ENCODE measurements at places on chromosomes 11 and 22. TPM values are rescaled to one million over a fixed set of nuclear protein-coding genes. Genes with fewer than 3 reads are reported as not detected.

DNA sequence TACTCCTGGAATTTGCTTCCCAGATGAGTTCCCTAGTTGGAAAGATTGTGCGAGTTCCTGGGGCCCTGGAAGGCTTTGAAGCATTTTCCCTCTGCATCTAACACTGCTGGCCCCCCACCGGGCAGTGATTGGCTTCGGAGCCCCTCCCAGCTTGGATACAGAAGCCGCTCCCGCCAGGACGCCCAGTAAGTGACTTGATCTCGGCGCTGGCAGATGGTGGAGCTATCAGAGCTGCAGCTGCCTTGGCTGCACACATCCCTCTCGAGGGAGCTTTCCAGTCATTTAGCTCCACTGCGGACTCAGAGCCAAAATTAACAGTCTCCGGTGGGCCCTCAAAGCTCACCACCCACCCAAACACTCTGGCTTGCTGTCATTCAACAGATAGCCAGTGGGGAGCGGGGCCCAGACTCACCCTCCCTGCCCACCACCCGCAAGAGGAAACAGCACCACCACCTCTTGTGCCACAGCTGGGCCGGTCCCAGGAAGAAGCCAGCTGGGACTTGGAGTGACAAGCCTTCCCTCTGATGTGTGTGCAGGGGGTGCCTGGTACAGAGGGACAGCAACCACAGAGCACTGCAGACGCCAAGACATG, 162.3 kb downstream of the TRIM29 start:
- no peak for DNase-seq

- DNase-seq: no peak
These were observed 15.5 kb downstream of the TREH start for GRCh38 chr11:118663902-118664301.

DNA sequence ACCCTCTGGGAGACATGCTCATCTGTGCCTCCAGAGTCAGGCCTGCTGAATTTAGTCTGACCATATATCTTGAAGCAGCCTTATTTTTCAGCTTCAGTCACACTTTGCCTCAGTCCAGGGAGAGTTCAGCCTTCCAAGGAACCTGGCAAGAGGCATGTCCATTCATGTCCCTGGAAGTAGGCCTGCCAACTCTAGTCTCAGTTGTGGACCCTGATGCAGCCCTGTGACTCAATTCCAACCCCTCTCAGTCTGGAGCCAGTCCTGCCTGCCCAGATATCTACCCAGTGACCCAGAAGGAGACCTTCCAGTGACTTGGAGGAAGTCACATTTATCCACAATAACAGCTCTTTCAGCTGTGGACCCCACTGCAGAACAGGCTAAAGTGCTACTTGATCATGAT, 566.6 kb downstream of the TMEM135 start:
- DNase-seq: no peak

GRCh38 chr11:15258433-15259165, 143.9 kb downstream of the INSC start:
- no peak for DNase-seq

The OR4A16 gene
- total RNA-seq: not detected

DNA sequence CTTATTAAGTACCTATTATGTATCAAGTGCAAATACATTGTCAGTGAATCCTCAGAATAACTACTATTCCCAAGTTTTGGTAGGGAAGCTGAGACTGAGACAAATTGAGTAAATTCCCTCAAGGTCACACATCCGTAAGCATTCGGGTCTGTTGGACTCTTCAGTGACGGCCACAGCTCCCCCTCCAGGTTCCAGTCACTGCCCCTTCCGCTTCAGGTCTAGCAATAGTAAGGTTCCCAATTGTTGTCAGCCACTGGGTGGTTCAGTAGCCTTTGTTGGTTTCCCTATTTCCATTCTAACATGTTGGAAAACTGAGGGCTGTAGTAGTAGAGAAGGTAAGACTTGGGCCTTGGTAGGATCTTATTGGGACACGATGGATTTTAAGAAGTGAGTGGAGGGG, 54.9 kb upstream of the TNRC6B start:
- no peak for DNase-seq

The FGF19 gene
- total RNA-seq: not detected

The GVQW3 gene
- total RNA-seq: 0.89 TPM

The BDNF gene
- total RNA-seq: not detected

The DBX1 gene
- not detected for total RNA-seq

DNA sequence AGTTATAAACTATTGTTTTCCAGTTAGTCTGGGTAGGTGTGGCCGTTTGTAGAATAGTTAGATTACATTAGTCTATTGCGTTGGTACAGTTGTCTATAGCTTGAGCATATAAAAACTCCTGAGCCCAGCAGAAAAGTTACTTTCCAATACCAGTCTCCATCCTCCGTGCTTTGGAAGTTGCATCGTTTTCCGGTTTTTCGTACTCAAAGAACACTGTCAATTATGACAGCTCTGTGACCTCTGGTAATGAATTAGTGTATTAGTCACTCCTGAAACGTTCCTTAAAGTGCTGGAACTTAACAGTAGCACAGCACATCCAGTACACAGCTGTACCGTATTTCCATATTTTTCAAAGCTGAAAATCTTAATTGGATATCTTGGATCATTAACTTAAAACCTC, 808 bp upstream of the MSANTD2 start:
- DNase-seq: no peak

DNA sequence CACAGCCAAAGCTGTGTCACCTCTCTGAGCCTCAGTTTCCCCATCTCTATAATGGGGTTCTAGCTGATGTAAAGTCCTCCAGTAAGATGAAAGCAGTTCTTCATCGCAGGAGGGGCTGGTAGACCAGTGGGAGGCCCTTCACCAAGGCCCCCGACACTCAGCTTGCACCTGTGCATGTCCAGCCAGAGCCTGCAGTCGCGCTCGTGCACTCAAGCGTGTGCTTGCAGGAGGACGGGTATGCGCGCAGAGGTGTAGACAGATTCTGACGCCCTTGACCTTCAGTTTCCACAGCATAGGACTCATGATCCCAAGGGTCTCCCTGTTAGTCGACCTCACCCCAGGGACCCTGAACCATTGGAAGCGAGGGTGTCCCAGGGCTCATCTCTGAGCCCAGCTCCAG, 633.7 kb downstream of the TBC1D22A start:
- no peak for DNase-seq

DNA sequence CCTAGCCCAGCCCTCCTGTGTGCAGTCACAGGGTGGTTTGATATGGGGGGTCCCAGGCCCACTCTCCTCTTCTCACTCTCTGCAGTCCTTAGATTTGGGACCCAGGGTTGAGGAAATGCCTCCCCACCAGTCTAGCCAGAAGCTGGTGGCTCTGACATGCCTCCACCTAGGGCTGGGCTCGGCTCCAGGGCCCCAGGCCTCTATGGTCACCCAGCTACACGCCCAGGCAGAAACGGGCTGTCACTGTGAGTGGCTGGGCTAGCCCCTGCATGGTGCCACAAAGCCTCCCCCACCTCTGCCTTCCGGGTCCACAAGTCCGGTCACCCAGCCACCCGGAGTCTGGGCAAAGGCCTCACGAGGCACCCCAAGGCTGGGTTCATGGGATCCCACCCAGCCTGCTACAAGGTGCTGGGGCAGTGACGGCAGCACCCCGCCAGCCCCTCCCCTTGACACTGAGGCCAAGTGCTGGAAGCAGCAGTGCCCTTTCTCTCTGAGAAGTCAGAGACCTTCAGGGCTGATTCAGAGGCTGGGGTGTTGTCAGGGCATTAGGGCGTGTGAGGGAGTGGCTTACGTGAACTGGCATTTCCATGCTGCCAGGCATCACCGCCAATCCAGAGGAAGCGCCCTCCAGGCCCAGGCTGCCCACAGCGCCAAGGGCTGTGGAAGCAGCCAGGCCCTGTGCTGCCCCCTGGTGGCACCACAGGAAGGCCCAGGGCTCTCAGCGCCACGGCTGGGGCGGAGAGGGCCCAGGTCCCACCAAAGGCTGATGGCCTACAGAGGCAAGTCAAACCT, 638 bp upstream of the PITPNM1 start:
- DNase-seq: peak; percentile 91

DNA sequence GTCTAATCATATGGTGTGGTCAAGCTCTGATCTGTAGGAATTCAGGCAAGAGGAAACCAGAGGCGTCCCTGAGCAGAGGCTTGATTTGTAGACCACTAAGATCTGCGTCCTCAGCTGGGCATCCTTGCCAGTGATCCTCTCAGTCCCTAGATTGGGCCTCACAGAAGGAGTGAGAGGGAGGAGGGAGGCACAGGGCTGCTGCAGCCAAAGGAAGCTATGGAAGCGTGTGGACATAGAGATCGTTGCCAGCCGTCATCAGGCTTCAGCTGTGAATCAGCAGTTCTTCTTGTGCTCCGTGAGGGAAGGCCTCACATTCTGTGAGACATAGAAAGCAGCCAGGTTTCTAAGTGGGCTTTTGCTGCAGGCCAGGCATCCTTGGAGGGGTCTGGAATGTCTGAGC, 254.6 kb upstream of the KIRREL3 start:
- DNase-seq: no peak

DNA sequence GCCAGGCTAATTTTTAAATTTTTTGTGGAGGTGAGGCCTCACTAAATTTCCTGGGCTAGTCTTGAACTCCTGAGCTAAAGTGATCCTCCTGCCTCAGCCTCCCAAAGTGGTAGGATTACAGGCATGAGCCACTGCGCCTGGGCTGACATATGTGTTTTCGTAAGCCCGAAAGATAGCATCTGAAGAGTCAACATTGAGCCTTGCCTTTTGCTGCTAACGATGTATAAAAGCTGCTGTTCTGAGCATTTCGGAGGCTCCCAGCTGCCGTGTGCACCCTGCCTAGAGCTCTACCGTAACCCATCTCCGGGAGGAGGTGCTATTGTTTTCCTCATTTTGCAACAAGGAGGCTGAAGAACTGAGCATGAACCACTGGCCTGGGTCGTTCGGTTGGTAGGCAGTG, 18.1 kb upstream of the PPP6R3 start:
- no peak for DNase-seq

The LIPT2 gene
- total RNA-seq: 2.9 TPM

GRCh38 chr11:14075118-14076078, 112.9 kb downstream of the SPON1 start:
- DNase-seq: no peak

The SLC7A4 gene
- 5.0 TPM for total RNA-seq

The IGSF9B gene
- total RNA-seq: 17.2 TPM

DNA sequence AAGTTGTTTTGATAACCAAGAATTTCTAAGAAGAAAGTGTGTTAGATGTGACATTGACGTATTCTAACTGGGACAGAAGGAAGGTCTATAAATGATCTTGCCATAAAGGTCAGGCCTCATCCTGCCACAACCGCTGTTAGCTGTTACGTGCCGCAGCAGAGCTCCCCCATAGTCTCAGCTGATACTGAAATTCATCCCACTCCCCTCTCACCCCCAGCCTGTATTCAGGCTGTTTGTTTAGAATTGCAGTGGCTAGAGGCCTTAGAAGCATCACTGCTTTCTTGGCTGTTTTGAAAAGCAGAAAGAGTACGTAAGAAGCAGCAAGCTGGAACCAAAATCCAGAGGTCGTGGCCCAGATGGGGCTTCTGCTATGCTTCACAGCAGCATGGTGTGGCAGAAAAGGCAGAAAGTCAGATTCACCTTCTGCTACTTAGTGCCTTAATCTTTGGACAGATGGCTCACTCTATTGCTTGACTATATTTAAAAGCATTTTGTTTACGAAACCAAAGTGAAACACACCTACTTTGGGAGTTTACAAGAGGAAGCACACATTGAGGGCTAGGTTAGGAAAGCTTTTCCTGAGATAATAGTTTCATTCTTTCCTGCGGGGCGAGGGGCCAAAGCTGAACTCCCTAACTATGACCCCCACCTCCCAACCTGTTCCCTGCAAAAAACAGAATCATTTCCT, 950 bp upstream of the LAYN start:
- no peak for DNase-seq

GRCh38 chr11:119051440-119052162, 5.4 kb downstream of the HYOU1 start:
- DNase-seq: no peak

GRCh38 chr11:132094598-132094997, 724.2 kb downstream of the NTM start:
- DNase-seq: no peak

The MGAT3 gene
- total RNA-seq: 11.3 TPM

DNA sequence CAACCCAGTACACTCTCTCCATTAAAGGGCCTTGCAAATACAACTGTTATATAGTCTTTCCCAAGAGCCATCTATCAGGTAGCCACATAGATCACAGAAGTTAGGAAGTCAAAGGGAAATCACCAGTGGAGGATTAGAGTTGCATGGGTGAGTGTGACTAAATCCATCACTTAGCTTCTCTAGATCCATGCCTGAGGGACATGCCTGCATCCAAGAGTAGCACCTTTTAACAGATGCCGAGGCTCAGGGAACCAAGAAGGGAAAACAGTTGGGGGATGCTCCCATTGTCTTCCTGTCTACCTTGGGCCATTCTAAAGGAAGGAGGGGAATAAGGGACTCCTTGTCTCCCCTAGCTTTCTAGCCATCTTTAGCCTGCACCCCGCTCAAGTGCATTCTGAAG, 77.9 kb downstream of the XRRA1 start:
- no peak for DNase-seq

- DNase-seq: peak; percentile 87
These were observed 154.9 kb upstream of the NAV2 start for GRCh38 chr11:19557720-19558140.

- DNase-seq: peak; percentile 49
These were observed 100.1 kb downstream of the RDX start for GRCh38 chr11:110196241-110196754.

The OR4S2 gene
- total RNA-seq: not detected

GRCh38 chr22:30742291-30743256, 47.9 kb downstream of the OSBP2 start:
- no peak for DNase-seq

DNA sequence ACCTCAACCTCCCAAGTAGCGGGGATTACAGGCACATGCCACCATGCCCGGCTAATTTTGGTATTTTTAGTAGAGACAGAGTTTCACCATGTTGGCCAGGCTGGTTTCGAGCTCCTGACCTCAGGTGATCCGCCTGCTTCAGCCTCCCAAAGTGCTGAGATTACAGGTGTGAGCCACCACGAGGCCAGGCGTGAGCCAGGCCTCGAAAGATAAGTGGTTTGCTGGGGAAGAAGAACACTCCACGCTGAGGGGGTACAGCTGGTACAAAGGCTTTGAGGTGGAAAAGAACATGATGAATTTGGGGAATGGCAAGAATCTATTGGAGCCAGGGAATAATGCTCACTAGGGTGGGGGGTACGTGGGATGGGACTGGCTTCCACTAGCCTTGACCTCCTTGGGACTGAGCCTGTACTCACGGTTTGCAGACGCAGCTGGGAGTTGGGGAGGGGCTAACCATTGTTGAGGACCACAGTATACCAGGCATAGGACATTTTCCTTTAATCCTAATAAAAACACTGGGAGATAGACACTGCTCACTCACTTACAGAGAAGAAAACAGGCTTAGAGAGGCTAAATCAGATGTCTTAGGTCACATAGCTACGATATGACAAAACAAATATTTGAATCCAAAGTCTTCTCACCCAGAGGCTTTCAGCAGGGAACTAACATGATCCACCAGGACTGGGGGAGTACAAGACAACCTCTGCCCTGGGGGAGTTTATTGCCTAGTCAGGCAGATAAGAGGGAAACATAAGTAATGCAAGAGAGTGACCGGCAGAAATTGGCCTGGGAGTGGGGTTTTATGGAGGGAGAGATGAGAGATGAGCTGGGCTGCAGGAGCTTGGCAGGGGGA, 4.9 kb downstream of the SLCO2B1 start:
- DNase-seq: no peak

The CALCB gene
- total RNA-seq: not detected

GRCh38 chr11:119684361-119685110, 44.5 kb downstream of the NECTIN1 start:
- no peak for DNase-seq
